Activated CD8-positive, alpha-beta memory T cell treated with anti-CD3 and anti-CD28 coated beads, Interleukin-2, amount 50 U/mL, for 4 hours (primary cell): ENCODE measurements at places on chromosomes 3 and 15.

- no peak for DNase-seq
These were observed 394.9 kb downstream of the LSAMP start for GRCh38 chr3:116050311-116050915.

GRCh38 chr3:106570426-106570825 lies 701.6 kb upstream of the CBLB start:
- no peak for DNase-seq

- DNase-seq, result no peak
These were observed 1038.5 kb upstream of the NR2F2 start for GRCh38 chr15:95291898-95292472.

- no peak for DNase-seq
These were observed 337.8 kb downstream of the FEZF2 start for GRCh38 chr3:62035402-62036057.

GRCh38 chr15:71294251-71294910 lies 179.1 kb downstream of the THSD4 start:
- DNase-seq, result no peak

- no peak for DNase-seq
These were observed 221.9 kb upstream of the LYSMD4 start for GRCh38 chr15:99955181-99955525.

GRCh38 chr15:99603828-99604227 lies 38.0 kb downstream of the MEF2A start:
- DNase-seq, result no peak

DNA sequence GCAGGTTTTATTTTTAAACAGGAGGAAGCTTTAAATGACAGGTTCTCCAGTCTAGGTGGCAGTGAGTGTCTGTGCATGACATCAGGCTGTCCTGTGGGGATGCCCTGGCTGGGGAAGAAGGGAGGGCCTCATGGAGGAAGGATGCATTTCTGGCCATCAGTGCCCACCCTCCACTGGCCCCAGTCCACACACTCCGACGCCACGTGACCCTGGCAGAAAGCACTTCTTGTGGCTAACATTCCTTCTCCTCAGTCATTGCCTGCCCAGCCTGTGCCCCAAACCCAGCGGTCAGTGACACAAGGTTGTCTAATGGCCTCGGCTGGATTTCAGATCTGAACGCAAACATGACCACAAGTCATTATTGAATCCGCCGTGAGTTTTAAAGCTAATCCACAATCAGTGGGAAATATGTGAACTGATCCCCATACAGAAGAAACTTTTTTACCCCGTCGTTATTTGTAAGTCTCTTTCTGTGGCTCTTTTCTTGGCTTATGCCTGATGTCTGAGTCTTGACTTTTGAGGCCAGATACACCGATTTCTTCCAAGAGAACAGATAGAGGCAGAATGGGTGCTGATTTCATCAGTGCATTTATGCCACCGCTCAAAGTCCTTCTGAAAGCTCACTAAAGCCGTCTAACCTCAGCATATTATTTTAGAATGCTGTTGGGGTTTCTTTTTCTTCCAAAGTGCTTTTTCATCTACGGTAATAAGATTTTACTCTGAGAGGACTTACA lies 17.3 kb upstream of the LRRK1 start:
- no peak for DNase-seq

DNA sequence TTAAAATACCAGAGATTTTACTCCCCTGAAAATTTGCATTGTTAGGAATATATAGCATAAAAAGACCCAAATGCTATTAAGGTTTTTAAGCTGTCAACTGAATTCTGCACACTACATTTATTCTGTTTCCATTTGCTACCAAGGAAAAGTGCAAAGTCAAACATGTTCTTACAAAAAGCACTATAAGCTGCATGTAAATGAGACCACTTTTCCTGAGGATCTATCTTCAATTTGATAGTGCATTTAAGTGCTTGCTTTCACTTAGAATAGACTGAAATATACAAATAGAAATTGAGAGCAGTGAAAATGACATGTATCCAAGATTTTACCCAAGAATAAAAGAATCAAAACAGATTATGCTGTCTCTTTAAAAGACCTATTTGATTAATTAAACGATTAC lies 1216.2 kb downstream of the ROBO2 start:
- no peak for DNase-seq

- DNase-seq, result no peak
These were observed 41.6 kb upstream of the AP3B2 start for GRCh38 chr15:82751308-82751707.

DNA sequence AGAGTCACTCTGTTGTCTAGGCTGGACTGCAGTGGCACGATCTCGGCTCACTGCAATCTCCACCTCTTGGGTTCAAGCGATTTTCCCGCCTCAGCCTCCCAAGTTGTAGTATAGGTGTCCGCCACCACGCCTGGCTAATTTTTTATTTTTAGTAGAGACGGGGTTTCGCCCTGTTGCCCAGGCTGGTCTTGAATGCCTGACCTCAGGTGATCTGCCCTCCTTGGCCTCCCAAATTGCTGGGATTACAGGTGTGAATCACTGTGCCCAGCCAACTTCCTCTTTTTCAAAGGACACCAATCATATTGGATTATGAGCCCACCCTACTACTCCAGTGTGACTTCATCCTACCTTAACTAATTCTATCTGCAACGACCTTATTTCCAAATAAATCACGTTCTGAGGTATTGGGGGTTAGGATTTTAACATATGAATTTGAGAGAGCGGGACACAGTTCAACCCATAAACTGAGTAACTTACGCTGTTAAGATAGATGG lies 3.2 kb downstream of the ISG20 start:
- no peak for DNase-seq

DNA sequence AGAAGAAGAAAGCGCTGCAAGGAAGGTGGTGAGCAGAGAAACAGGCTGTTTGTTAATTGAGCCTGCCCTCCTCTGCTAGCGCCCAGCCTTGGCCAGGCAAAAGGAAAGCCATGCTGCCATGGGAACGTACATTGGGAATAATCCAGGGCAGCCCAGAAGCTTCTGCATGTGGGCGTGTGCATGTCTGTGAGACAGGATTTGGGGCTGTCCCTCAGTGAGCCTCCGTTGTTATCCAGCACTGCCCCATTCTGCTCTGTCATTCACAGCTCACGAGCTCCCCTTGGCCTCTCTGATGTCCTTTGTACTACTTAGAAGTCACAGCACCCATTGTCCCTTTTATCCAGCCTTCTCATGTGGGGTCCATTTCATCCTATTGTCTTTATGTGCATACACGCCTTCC lies 239.1 kb upstream of the ROPN1 start:
- no peak for DNase-seq

GRCh38 chr3:28036599-28037575 lies 204.5 kb upstream of the CMC1 start:
- no peak for DNase-seq

DNA sequence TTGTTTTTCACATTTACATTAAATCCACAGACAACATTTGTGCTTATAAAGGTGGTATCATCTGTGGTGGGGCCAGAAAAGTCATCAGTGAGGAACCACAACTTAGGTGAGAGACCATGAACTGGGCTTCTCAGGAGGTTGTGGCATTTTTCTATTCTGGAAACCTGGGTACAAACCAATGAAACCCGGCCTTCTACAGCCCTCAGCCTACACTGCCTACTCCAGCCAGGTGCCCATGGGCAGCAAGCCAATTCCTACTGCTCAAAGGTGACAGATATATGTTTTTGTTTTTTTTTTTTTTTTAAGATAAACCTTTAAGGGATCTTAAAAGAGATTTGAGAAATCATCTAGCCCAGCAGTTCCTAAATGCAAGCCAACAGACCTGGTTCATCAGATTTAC lies 20.3 kb downstream of the SPG21 start:
- DNase-seq, result no peak

DNA sequence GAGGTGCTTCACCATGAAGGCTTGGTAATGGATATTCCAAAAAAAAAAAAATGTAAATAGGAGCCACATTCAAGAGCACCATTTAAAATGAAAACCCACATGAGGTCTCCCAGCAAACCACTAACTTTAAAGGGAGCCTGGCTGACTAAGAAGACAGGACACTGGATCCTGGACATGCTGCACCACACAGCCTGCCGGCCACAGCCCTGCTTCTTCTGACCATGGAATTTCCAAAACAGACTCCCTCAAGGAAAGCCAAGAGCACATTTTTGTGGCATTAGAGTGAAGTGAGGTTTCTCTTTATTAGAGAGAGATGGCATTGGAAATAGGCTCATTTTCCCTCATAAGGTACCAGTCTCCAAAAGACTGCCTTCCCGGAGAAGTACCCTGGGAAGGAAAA lies 113.9 kb downstream of the RORA start:
- no peak for DNase-seq

DNA sequence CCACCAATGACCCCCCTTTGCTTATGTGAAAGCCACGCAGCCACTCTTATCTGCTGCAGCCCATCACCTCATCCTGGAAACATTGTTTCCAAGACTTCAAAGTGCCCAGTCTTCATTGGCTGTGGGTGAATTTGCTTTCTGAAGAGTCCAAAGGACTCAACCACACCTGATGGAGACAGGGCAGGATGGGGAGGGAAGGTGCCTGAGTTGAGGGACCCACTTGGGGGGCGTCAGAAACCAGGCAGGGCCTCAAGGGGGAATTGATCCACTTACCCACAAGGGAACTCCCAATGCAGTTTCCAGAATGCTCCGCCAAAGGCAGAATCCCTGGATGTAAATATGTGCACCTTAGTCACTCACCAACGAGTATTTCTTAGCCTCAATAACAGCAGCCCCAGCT lies 147.9 kb upstream of the ATP2B2 start:
- DNase-seq, result no peak

DNA sequence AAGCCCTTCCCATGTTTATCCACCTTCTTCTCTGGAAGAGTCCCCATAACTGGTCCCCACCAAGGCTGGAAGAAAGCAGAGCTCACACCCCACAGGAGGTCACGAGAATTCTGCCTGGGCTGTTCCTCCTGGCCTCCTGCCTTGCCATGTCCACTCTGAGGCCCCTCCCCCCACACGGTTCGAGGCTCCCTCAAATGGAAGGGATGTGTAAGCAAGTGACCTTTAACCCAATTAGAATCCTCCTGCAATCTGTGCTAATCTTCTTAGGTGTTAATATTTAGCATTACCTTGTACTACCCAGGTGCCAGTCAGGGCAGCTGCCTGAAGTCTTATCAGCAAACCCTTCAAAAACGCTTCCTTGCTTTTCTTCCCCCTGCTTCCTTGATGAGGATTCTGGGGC lies 32.4 kb upstream of the DYNC1LI1 start:
- no peak for DNase-seq

GRCh38 chr3:39423436-39423970 lies 17.0 kb downstream of the RPSA start:
- DNase-seq, result no peak

DNA sequence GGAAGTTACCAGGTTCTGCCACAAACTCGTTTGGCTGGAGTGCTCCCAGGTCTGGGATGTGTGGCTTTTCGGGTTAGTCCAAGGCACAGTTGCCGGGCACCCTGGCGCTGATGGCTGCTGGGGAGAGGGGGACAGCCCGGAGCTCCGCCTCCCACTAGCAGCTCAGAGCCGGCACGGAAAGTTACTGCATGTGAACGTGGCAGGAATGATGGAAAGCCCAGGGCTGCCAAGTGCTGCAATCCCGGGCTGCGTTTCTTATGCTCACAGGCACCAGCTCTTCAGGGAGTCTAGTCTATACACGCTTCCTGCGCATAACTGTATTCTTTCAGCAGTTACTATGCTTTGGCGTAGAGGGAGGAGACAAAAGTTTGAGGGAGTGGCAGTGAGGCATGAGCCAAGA lies 141.8 kb upstream of the ICE2 start:
- no peak for DNase-seq

GRCh38 chr15:67911727-67912126 lies 71.9 kb upstream of the RNU6-1 start:
- no peak for DNase-seq
